Activated T-helper 1 cell treated with Interleukin-2 at 50 U/mL for 16 hours (primary cell): ENCODE measurements at places on chromosomes 12 and 14.

- DNase-seq, result no peak
These were observed 52.4 kb upstream of the CDKN3 start for GRCh38 chr14:54344445-54344844.

DNA sequence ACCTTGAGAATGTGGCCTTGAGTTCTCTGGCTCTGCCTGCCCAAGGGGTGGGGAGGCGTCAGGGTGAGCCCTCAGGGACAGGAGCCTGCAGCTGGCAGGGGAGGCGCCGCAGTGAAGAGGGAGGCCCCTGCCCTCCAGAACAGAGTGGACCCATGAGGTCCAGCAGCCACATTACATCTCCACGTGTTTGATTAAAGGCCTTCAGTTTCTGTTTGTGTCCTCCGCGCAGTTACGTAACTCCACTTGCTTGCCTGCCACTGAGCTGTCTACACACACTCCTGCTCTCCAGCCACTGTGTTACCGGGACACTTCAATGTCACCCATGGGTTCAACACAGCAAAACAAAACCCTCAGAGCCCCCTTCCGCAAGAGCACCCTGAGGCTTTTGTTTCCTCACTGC, 70.4 kb downstream of the CHGA start:
- DNase-seq, result no peak

GRCh38 chr14:79378020-79378419, 833.3 kb downstream of the DIO2 start:
- no peak for DNase-seq

DNA sequence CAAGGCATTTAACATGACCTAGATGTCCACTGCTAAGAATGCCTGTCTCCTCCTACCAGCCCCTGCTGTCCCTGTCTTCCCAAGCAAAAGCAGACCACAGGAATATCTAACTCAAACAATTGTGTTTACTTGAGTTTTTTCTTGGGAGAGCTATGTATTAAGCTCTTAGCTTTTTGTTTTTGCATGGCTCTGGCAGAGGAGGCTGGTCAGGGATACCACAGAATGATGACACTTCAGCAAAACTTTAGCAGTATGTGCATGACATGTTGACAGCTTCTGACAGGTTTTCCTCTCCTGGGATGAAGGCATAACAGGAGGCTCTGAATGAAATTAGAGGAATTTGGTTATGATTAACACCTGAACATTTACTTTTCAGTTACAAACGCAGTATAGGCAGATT, 6.9 kb downstream of the TMBIM6 start:
- no peak for DNase-seq

- DNase-seq, result no peak
These were observed 76.7 kb downstream of the SH2B3 start for GRCh38 chr12:111482462-111482861.

- DNase-seq, result no peak
These were observed 1061.0 kb upstream of the TMEM132C start for GRCh38 chr12:127205781-127206555.

DNA sequence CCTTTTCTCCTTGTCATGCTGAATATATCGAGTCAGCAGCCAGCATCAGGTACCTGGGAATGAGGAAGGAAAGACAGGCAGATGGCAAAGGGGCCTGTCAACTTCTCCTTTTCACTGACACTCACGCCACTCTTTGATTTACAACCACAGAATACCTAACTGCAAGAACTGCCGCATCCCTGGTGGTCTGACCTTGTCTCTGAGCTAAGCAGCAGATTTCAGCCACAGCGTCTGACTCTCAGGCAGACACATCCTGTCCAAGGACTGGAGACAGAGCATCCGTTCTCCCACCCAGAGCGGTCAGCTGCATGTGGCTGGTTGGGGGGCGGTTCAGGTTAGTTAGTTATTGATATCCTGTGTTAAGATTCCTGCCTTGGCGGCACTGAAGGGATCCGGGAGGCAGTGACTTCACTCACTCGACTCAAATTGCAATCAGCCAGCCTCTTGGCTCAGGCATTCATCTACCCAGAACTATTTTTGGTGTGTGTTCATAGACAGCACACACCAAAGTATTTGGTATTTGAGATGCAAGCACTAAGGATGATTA, 11.2 kb upstream of the MAP1LC3B2 start:
- DNase-seq, result no peak

DNA sequence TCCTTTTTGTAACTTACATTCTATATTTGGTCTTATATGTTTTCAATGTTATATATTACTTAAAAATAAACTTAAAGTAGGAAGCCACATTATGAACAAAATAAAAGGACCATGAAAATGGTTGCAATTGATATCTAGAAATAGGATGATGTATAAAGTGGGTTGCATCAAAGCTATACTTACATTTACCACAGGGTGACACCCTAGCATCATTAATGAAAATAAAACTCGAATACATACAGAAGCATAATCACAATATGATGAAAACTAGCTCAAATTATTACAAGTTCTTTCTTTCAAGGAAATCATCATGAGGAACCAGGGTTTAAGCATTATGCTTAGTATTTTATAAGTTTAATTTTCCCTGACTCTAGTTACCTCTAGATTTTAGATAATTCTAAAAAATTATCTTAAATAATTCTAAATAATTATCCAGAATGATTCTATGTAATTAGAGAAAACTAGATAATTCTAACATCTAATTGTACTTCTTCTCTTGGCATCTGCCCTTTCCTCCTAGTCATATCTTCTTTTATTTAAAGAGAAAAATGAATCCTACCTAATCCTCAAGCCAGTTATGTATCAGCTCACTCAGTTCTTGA, 31.2 kb downstream of the TAS2R7 start:
- DNase-seq, result no peak

GRCh38 chr12:52056801-52057637, 5.8 kb downstream of the NR4A1 start:
- DNase-seq, result no peak

GRCh38 chr14:79281244-79282152, 929.8 kb downstream of the DIO2 start:
- DNase-seq, result no peak

DNA sequence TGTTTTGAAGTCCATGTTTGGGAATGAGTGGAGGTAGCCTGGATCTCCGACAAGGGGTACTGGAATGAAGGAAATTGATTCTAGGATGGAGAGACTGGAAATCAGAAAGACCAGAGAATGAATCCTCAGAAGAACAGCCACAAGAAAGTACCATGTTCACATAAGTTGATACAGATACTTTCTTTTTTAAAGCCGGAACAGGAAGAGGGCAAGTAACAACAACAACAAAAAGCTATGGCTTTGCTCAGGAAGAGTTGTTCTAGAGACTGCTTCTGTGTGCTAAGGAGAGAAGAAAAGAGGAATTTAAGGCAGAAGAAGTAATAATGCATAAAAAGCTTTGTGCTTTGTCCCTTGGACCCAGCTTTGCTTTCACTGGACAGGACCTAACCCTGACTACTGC, 6.2 kb downstream of the TC2N start:
- no peak for DNase-seq

DNA sequence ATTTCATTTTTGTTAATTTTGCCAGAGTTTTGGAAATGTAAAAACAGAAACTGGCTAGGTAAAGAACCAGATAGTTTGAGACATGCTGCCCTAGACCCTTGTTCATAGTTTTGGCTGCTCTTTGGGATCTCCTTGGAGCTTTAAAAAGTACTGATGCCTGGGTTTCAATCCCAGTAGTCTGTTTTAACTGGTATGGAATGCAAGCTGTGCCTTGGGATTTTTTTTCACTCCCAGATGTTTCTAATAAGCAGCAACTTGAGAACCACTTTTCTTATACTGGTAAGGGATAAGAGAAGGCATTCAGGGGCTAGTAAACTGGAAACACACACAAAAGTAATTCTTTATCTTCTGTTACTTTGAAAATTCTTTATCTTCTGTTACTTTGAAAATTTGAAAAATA, 18.8 kb downstream of the SLC35F4 start:
- DNase-seq, result no peak

- no peak for DNase-seq
These were observed 88.3 kb downstream of the RPS29 start for GRCh38 chr14:49497725-49498348.

- DNase-seq, result no peak
These were observed 208.6 kb downstream of the CALM1 start for GRCh38 chr14:90605430-90605829.

DNA sequence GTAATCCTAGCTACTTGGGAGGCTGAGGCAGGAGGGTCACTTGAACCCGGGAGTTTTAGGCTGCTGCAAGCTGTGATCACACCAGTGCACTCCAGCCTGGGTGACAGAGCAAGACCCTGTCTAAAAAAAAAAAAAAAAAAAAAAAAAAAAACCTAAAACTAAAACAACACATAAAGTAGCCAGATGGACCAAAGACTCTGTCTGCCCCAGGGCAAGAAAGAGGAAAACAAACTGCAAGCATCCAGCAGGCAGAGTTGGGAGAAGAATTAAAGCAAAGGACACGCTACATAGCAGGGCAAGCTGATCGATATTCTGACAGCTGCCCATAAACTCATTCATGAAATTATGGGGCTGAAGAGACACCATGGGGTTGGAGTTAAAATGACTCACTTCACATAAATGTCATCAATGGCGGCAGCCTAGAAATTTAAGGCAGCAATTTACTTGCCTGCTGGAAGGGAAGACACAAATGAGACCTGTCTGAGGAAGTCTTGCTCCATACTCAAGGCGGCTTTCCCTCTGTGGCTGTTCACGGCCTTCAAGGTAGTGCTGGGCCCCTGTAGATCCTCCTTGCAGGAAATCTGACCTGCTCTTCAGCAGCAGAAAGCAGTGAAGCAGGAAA, 259.1 kb upstream of the FKBP4 start:
- no peak for DNase-seq

DNA sequence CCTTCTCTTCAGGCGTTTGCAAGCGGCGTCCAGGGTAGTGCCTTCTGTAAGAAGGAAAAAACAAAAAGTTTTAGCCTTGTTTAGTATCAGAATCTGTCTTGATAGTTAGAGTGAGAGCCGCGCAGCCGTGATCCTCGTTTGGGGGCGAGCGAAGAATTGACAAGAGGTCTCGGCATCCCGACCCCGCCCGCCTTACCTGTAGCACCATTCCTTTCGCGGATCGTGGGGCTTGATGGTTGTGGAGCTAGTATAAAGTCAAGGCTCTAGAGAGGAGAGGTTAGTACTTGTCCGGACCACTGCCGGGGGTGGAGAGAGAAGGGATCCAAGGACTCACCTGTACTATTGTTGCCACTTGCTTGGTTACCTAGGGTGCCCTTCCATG, 494 bp downstream of the TMTC3 start:
- DNase-seq, result no peak

DNA sequence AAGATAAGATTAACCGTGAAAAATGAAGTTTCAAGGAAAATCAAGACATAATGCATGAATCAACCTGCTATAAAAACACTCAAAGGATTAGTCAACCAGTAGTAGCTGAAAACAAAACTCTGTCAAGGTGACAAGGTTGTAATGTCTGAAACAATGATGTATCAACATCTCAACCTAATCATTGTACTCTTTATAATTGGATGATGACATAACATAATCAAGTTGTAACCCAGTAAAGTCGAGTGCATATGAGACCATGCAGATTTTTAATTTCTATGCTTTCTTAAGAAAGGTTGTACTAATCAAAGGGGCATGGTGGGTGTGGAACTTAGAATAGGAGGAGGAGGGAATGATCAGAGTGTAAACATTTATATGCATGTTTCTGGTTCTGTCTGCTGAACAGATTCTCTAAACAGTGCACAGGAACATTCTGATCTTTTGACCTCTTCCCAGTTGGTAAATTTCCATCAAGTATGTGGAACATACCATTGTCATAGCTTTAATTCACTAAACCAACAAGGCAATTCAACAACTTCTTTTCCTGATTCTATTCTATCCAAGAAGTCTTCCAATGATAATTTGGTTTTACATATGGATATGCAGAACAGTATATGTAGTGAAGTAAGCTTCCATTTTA, 253.7 kb downstream of the TTC6 start:
- no peak for DNase-seq

- no peak for DNase-seq
These were observed 88.8 kb downstream of the ATF7IP start for GRCh38 chr12:14454098-14454907.

GRCh38 chr14:75432411-75432810, 4.6 kb downstream of the JDP2 start:
- DNase-seq, result no peak

GRCh38 chr12:12755923-12756322, 29.5 kb upstream of the APOLD1 start:
- no peak for DNase-seq

DNA sequence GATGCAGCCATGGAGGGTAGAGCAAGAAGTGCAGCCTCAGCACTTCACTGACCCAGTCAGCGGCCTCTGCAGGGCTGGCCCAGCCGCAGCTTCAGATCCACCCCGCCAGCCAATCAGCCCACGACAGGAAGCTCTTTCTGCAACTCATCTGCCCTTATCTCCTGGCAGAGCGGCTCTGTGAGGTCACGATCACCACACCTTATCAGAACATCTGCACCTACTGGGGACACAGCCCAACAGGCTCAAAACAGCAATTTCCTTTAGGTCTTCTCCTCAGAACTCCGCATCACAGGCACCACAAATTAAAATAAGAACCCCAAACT, 287.3 kb downstream of the BCL11B start:
- DNase-seq, result peak; percentile 63

- no peak for DNase-seq
These were observed 106.4 kb upstream of the C14orf180 start for GRCh38 chr14:104473244-104473565.

DNA sequence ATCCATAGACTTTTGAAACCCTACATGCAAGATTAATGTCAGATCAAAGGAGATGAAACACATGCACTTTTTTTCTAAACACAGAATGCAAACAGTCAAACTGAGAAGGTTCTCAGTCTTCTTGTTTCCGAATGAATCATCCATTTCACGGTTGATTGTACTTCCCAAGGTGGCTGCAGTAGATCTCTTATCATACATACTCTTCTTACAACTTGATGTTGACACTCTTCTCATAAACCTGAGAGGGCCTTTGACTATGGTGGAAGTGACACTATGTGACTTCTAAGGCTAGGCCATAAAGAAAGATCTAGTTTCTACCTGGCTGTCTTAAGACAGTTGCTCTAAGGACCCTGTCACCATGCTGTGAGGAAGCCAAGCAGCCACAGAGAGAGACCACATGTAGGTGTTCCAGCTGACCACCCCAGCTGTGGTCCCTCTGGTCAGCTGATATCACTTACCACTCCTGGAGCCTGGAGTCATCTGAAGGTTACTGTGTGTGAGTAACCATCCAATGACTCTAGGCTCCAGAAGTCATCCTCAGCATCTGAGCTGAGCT, 67.2 kb upstream of the HMGA2 start:
- no peak for DNase-seq

GRCh38 chr14:76769636-76770292, 8.5 kb downstream of the VASH1 start:
- no peak for DNase-seq

- no peak for DNase-seq
These were observed 2.1 kb downstream of the WASHC4 start for GRCh38 chr12:105109465-105110212.

- no peak for DNase-seq
These were observed 258.1 kb downstream of the PCNX1 start for GRCh38 chr14:71165121-71166031.

DNA sequence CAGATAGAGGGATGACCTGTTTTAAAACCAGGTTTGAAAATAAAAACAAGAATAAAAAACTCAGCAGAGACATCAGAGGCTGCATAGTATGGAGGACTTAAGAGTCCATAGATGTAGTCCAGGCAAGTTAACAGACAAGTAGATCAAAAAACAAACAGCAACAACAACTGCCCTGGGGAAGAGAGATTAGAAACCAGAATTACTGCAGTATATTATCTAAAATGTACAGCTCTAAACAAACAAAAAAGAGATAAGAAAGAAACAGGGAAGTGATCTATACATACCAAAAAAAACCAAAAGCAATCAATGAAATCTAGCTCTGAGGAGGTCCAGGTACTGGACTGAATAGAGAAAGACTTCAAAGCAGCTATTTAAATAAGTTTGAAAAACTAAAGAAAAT, 48.8 kb downstream of the ACSM4 start:
- DNase-seq, result no peak

- DNase-seq, result no peak
These were observed 9.2 kb upstream of the DTD2 start for GRCh38 chr14:31466554-31466953.
